ENCODE measurements at places on chromosomes 5 and 9.

GRCh38 chr5:43571237-43571636 lies 14.4 kb upstream of the PAIP1 start:
- no peak for DNase-seq

DNA sequence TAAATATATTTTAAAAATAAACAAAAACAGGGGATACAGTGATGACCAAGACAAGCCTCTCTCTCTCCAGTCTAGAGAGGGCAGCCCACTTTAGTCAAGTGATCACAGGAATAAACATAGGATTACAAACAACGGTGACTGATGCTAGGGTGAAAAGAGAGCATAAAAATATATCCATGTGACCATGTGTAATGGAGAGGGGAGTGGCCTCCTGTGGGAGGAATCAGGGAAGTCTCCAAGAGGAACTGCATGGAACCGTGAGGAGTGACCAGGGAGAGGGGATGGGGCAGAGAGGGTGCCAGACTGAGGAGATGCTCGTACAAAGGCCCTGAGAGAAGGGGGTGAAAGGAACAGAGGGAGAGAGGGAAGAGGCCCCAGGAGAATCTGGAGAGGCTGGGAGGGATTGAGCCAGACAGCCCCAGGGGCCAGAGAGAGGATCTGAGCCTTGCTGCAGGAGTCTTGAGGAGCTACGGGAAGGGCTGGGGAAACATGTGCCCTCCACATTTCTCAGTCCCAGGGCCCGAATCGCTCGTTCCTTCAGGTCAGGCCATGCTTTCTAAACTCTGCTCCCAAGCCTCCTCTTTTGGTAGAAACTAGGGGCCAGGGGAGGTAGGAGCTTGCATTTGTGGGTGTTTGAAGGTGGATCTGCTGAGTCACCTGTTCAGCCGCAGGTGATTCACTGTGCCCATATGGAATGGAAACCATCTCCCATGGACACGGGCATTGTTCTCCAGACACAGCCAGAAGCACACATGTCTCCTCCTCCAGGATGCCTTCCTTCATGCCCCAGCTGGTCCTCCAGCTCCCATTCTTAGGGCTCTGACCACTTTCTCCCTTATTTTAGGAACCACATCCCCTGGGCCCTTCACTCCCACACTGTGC lies 63.8 kb downstream of the PAX5 start:
- no peak for DNase-seq

- DNase-seq: no peak
Measured at GRCh38 chr5:13659391-13659790, 285.1 kb downstream of the DNAH5 start.

DNA sequence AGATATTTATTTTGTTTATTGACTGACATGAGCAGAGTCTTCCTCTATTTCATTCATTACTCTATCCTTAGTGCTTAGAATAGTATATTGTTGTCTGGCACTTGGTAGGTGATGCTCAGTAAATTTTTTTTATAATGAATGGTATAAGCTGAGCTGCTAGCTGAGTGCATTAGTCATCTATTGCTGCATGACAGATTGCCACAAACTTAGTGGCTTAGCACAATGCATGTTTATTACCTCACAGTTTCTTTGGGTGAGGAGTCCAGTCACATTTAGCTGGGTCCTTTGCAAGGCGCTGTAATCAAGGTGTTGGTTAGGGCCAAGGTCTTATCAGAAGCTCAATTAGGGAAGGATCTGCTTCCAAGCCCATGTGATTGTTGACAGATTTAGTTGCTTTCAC lies 23.1 kb downstream of the SMAD5 start:
- no peak for DNase-seq

DNA sequence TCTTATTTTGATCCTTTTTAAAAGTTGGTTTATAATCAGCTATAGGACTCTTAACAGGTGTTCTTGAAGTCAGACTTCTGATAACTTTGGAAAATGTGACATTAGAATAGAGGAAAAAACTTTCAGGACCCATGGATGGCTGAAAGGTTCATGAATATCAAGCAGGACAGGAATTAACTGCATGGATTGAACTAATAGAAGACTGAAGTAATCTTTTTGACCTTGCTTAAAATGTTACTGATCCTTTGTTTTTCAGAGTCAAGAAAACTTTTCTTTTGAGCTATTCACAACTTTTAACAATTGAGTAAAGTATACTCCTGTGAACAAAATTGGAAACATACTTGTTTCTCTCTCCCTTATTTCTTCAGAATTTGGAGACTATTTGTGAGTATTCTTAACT lies 79.2 kb downstream of the PLK2 start:
- DNase-seq: no peak
